Ascending aorta (tissue), 2 donors: ENCODE measurements at places on chromosomes 7 and 10.

- H3K27ac ChIP-seq = no peak overlapping the region
- H3K36me3 ChIP-seq = peaks cover 96% of the 10 kb centered on the region
- no peaks in the 10 kb centered on the region for H3K4me1 ChIP-seq
Measured at GRCh38 chr10:93319896-93320295, 162.2 kb downstream of the MYOF start.

DNA sequence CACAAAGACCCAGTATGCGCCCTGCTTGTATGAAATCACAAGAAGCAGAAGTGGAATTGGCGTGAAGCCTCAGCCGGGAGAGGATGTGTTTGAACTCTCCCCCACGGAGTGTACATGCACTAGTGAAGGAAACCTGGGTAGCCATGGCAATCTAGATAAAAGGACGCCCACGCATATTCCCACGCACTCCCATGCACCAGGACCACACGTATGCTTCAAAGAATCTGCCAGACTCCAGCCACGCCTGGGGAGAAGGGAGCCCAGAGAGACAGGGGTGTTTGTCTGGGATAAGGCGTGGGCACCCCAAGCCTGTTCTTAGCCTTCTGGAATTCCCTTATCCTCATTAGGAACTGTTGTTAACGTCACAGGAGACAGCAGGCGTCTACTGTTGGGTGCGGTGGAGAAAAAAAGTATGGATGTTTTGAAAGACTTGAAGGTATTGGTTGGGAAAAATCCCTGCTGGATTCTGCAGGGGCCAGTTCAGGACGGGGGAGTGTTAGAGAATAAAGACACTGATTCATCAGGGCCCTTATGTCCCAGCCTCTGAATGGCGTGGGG lies 28.9 kb upstream of the ECHDC3 start:
- no peaks in the 10 kb centered on the region for H3K36me3 ChIP-seq
- DNase-seq = no peak
- H3K27me3 ChIP-seq = no peaks in the 10 kb centered on the region
- no peaks in the 10 kb centered on the region for H3K4me1 ChIP-seq
- no peak overlapping the region for H3K27ac ChIP-seq

GRCh38 chr10:78572565-78572964 lies 496.2 kb upstream of the ZMIZ1 start:
- DNase-seq = no peak
- no peaks in the 10 kb centered on the region for H3K27me3 ChIP-seq
- H3K36me3 ChIP-seq = no peaks in the 10 kb centered on the region
- H3K4me3 ChIP-seq = no peak overlapping the region
- H3K27ac ChIP-seq = no peak overlapping the region
- no peaks in the 10 kb centered on the region for H3K4me1 ChIP-seq

DNA sequence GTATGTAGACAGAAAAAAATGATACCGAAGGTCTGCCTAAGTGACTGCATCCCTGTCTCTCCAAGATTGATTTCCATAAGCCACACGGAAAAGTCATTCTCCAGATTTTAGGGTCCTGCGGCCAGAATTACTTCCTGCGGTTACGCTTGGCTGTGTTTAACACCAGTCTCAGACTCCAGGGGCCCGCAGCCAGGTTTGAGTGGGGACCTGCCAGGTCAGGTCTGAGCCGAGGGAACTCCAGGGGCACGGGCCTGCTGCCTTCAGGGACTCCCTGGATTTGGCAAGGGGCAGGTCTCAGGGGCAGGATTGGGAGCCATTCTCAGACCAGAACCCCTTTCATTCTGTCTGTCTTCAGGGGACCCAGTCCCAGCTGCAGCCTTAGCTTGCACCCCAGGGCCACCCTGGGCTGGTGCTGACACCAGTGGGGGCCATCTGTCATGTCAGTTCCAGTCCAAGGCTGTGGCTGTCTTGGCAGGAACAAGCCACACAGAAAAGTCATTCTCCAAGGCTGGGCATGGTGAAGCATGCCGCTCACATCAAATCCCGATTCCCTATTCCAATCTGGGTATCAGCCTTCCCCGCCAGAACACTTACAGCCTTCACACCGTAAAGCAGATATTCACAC lies 39.0 kb downstream of the TMEM120A start:
- H3K27ac ChIP-seq = no peak overlapping the region
- H3K36me3 ChIP-seq = peaks cover 24% of the 10 kb centered on the region
- no peak for DNase-seq

GRCh38 chr7:107089627-107090026 lies 45.1 kb downstream of the PRKAR2B start:
- H3K27me3 ChIP-seq = no peaks in the 10 kb centered on the region
- H3K4me1 ChIP-seq = no peaks in the 10 kb centered on the region
- H3K36me3 ChIP-seq = no peaks in the 10 kb centered on the region

GRCh38 chr7:112938863-112939573 lies 147.6 kb downstream of the GPR85 start:
- DNase-seq = no peak
- H3K36me3 ChIP-seq = no peaks in the 10 kb centered on the region
- H3K4me1 ChIP-seq = peaks cover 3% of the 10 kb centered on the region
- H3K27ac ChIP-seq = peak overlapping the region; percentile 47

DNA sequence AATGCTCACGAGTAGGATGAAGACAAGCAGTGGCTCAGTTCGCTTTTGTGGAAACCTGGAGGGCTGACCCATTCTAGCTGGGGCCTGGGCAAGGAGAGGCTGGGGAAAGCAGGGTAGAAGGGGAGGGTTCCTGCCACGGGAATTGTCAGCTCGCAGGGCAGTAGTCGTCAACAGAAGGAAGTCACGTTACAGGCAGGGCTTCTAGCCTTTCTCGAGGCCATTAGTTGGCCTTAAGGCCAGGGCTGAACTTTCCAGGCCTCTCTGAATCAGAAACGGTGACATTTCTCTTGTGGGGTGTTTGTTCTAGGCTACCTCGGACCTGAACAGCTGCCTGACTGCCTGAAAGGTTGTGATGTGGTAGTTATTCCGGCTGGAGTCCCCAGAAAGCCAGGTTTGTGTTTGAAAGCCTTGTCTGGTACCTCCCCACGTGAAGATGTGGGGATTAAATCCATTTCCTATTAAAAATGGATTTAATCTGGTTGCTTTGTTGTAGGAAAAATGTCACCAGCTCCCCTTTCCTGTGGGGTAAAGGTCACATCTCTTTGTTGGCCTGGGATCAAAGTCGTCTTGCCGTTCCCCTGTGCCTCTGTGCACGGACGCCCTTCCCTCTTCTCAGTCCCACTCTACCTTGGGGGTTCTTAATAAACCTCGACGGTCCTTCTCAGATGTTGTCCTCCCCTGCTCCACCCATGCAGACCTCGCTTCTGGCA lies 9.4 kb downstream of the MDH2 start:
- no peak overlapping the region for H3K4me3 ChIP-seq
- H3K27ac ChIP-seq = no peak overlapping the region
- no peaks in the 10 kb centered on the region for H3K27me3 ChIP-seq

GRCh38 chr10:21989453-21990154 lies 13.9 kb downstream of the DNAJC1 start:
- no peaks in the 10 kb centered on the region for H3K4me1 ChIP-seq
- DNase-seq = no peak
- H3K27ac ChIP-seq = no peak overlapping the region
- no peak overlapping the region for H3K4me3 ChIP-seq
- H3K27me3 ChIP-seq = no peaks in the 10 kb centered on the region

GRCh38 chr10:97719602-97720001 lies 6.1 kb downstream of the MARVELD1 start:
- no peak overlapping the region for H3K4me3 ChIP-seq
- H3K27me3 ChIP-seq = no peaks in the 10 kb centered on the region
- H3K27ac ChIP-seq = peak overlapping the region; percentile 98
- peaks cover 39% of the 10 kb centered on the region for H3K4me1 ChIP-seq

DNA sequence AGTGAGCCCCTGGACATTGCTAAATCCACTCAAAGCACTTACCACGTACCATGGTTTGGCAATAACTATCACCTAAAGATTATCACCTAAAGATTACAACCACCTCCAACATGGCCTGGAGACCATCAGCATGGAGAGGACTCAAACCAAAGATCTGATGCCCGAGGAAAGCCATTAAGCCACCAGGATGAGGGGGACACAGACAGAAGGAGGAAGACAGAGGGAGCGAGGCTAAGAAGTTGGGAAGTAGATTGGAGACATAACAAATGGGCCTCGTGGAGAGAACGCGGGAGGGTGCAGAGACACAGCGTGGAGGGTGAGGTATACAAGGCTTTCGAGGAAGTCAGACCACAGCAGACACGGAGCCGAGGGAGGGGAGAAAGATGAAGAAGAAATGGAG lies 700.2 kb downstream of the PARD3 start:
- H3K4me1 ChIP-seq = peaks cover 3% of the 10 kb centered on the region
- H3K4me3 ChIP-seq = no peak overlapping the region
- peaks cover 6% of the 10 kb centered on the region for H3K36me3 ChIP-seq
- no peak for DNase-seq
- no peak overlapping the region for H3K27ac ChIP-seq

DNA sequence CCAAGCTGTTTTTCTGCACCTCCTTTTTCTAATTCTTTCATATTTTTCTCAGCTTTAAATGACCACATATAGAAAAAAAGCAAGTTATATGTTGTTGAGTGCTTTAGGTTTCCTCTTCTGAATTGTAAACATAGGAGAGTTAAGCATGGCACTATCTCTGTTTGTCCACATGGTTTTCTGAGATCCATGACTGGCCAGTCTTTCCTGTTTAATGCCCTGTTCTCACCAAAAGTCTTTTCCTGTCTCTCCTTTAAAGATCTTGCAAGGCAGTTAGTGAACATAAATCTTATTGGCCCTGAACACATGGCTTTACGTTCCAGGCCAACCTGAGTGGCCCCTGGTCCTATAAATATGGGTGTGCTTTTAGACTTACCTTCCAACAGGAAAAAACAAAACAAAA lies 19.4 kb downstream of the TRPV5 start:
- H3K4me1 ChIP-seq = no peaks in the 10 kb centered on the region
- no peak overlapping the region for H3K27ac ChIP-seq
- no peak for DNase-seq
- no peak overlapping the region for H3K4me3 ChIP-seq
- H3K36me3 ChIP-seq = no peaks in the 10 kb centered on the region
- no peaks in the 10 kb centered on the region for H3K27me3 ChIP-seq

DNA sequence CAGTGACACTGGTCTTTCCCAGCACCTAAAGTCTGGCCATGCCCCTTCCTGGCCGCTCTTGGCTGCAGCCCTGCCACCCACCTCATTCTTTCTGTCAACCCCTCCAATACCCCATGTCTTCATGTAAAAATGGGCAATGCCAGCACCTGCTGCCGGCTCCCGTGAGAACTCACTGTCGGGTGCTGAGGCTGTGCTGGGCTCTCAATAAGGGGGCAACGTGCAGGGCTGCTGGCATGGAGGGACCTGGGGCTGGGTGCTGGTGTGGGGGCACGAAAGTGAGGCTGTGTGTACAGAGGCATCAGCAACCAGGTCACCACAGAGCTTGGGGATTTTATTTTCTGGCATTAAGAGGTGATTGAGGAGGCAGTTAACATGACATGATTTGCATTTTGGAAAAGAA lies 65.3 kb downstream of the ALOX5 start:
- H3K27me3 ChIP-seq = no peaks in the 10 kb centered on the region
- no peaks in the 10 kb centered on the region for H3K4me1 ChIP-seq
- no peak overlapping the region for H3K27ac ChIP-seq
- DNase-seq = no peak

GRCh38 chr7:142833174-142834048 lies 21.5 kb upstream of the EPHB6 start:
- no peak for DNase-seq
- no peaks in the 10 kb centered on the region for H3K4me1 ChIP-seq
- no peak overlapping the region for H3K27ac ChIP-seq
- no peaks in the 10 kb centered on the region for H3K36me3 ChIP-seq

DNA sequence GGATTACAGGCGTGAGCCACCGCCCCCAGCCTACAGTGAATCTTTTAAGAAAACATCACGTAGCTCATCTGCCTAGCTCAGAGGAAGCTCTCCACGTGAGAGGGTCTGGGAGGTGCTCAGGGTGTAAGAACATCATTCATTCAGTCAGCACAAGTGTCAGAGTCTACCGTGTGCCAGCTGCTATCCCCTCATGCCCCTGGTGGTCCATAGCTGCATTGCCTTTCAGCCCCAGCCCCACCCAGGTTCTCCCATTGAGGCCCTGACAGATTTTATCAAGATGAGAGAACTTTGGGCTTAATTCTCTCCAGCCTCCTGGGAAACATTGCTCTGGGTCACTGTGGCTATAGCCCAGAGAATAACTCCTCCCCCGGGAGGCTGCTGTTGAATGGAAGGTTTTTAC lies 45.1 kb downstream of the ZNF503 start:
- H3K4me3 ChIP-seq = no peak overlapping the region
- H3K4me1 ChIP-seq = no peaks in the 10 kb centered on the region
- H3K27me3 ChIP-seq = no peaks in the 10 kb centered on the region
- DNase-seq = no peak

- H3K27me3 ChIP-seq = no peaks in the 10 kb centered on the region
- H3K36me3 ChIP-seq = no peaks in the 10 kb centered on the region
- peak; percentile 70 for DNase-seq
- H3K4me1 ChIP-seq = peaks cover 3% of the 10 kb centered on the region
- no peak overlapping the region for H3K27ac ChIP-seq
Measured at GRCh38 chr7:2734751-2735571, 47.0 kb downstream of the AMZ1 start.

GRCh38 chr10:98509745-98510144 lies 63.0 kb upstream of the HPS1 start:
- no peak for DNase-seq
- no peaks in the 10 kb centered on the region for H3K27me3 ChIP-seq
- H3K27ac ChIP-seq = no peak overlapping the region
- H3K36me3 ChIP-seq = no peaks in the 10 kb centered on the region

DNA sequence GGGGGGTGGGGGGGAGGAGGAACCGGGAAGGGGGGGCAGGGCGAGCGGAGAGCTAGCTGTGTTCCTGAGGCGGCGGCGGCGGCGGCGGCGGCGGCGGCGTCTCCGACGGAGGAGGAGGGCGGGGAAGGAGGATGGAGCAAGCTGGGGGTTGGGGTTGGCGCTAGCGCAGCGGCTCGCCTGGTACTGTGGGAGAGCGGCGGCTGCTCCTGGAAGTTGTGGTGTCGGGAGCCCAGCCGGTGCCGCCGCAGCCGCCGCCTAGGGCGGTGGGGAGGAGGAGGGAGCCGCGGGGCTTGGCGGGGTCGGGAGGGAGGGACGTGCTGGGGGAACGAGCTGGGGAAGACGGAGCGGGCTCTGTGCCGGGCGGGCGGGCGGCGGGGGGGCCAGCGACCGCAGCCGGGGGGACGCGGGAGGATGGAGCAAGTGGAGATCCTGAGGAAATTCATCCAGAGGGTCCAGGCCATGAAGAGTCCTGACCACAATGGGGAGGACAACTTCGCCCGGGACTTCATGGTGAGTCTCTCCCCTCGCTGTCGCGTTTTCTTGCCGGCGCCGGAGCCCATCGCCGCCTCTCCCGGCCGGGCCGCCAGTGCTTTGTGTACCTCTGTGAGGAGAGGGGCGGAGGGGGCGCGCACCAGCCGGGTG lies at the start of gene PTPN12:
Gene PTPN12, plus strand, starts transcription at position 160 of the 642 bp plus-strand sequence. Its CDS starts 252 bp downstream, at position 412.
- H3K4me1 ChIP-seq = peaks cover 23% of the 10 kb centered on the region
- H3K36me3 ChIP-seq = no peaks in the 10 kb centered on the region
- H3K27me3 ChIP-seq = no peaks in the 10 kb centered on the region
- peak within 1 kb of the TSS; percentile 98 for H3K4me3 ChIP-seq

- H3K27ac ChIP-seq = no peak overlapping the region
- no peak overlapping the region for H3K4me3 ChIP-seq
- no peaks in the 10 kb centered on the region for H3K36me3 ChIP-seq
- H3K4me1 ChIP-seq = no peaks in the 10 kb centered on the region
Measured at GRCh38 chr10:17409170-17409733, 45.1 kb downstream of the ST8SIA6 start.
